Thyroid gland (tissue), 4 donors: ENCODE measurements at places on chromosomes 11 and 22. TPM values are rescaled to one million over a fixed set of nuclear protein-coding genes. Genes with fewer than 3 reads are reported as not detected.

Gene MS4A4E
- 0.56 TPM for total RNA-seq

Gene C11orf91
- total RNA-seq = not detected

Gene LDHAL6A
- total RNA-seq = not detected

Gene DEFB131B
- total RNA-seq = not detected

Gene IGLL1
- total RNA-seq = not detected

Gene C11orf86
- total RNA-seq = not detected

Gene STK33
- 49.8 TPM for total RNA-seq

Gene THYN1
- total RNA-seq = 42.4 TPM

Gene RCOR2
- not detected for total RNA-seq

Gene NLRP6
- 0.33 TPM for total RNA-seq

Gene ZNF280B
- total RNA-seq = 3.1 TPM

Gene B3GAT1
- total RNA-seq = 5.9 TPM

Gene NR1H3
- 58.3 TPM for total RNA-seq

Gene LMO2
- total RNA-seq = 20.7 TPM

Gene OR4A16
- not detected for total RNA-seq

Gene TLCD5
- total RNA-seq = 13.6 TPM

Gene GLB1L2
- total RNA-seq = 21.4 TPM

Gene MS4A12
- total RNA-seq = not detected

Gene CTSD
- 363 TPM for total RNA-seq

Gene BIRC2
- 43.9 TPM for total RNA-seq

Gene USP35
- 13.5 TPM for total RNA-seq

Gene KRTAP5-2
- not detected for total RNA-seq

Gene CEP126
- total RNA-seq = 6.3 TPM

Gene NXPE4
- total RNA-seq = not detected

Gene TPBGL
- 0.67 TPM for total RNA-seq

Gene WBP2NL
- total RNA-seq = 1.3 TPM

Gene ABCC8
- total RNA-seq = 16.2 TPM
